ENCODE measurements at places on chromosomes 12 and 14.

DNA sequence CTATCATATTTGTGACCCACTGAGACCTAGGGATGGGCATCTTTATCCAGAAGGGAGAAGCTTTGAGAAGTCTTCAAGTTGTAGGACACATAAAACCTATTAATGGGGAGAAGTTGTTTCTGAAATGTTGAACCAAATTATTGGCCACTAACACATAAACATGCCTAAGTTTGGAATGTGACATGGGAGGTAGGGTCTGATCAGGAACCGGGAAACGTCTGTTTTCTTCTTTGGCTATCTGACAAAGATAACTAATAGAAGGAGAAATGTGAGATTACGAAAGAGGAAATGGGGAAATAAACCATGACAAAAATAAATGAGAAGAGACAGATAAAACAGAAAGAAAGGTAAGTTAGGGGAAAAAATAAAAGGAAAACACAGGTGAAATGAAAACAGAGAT is 425.2 kb downstream of the EGLN3 start:
- no peak for DNase-seq

GRCh38 chr14:40229676-40230075 is 797.4 kb upstream of the FBXO33 start:
- no peak for DNase-seq

- no peak for DNase-seq
Measured at GRCh38 chr12:119803381-119803791, 73.7 kb downstream of the CIT start.

DNA sequence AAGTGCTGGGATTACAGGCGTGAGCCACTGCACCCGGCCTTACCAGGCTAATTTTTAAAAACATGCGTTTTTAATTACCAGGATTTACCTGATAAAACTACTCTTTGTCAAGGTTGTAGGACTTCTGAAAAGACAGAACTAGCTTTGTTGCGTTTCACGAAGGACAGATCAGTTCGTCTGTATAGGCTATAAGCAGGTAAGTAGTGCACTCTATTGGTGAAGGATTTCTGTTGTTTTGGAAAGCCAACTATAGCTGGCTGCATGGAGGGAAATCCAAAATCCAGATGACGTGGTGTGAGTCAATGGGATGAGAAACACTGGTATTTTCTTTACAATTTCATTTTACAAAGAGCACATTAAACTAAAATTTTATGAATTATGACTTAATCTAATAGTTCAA is 14.6 kb downstream of the GNPNAT1 start:
- no peak for DNase-seq

DNA sequence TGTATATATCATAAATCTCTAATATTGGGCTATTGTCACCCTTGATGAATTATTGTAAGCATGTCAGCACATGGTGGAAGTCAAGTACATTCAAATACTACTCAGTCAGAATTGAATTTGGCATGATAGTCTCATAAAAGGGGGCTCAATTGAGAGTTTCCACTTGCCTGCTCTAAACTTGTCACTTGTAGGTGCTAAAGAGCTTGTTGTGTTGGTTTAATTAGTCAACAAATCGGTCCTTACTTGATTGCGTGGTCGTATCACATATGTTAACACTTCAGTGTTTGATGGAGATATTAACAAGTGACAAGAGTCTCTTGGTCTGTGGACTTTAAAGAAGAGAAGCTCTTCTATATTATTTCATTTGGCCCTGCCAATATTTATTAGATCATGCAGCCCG is 81.1 kb downstream of the NKX2-1 start:
- DNase-seq: no peak

GRCh38 chr12:2161473-2161872 is 108.7 kb downstream of the CACNA1C start:
- DNase-seq: no peak

GRCh38 chr12:68958322-68958721 is 25.4 kb upstream of the CPM start:
- no peak for DNase-seq

- DNase-seq: no peak
Measured at GRCh38 chr14:61111731-61112130, 130.7 kb downstream of the SLC38A6 start.
